ENCODE measurements at places on chromosomes 12 and 14. TPM values are rescaled to one million over a fixed set of nuclear protein-coding genes. Genes with fewer than 3 reads are reported as not detected.

GRCh38 chr12:129839679-129840078 is 64.1 kb downstream of the TMEM132D start:
- no peak for DNase-seq

DNA sequence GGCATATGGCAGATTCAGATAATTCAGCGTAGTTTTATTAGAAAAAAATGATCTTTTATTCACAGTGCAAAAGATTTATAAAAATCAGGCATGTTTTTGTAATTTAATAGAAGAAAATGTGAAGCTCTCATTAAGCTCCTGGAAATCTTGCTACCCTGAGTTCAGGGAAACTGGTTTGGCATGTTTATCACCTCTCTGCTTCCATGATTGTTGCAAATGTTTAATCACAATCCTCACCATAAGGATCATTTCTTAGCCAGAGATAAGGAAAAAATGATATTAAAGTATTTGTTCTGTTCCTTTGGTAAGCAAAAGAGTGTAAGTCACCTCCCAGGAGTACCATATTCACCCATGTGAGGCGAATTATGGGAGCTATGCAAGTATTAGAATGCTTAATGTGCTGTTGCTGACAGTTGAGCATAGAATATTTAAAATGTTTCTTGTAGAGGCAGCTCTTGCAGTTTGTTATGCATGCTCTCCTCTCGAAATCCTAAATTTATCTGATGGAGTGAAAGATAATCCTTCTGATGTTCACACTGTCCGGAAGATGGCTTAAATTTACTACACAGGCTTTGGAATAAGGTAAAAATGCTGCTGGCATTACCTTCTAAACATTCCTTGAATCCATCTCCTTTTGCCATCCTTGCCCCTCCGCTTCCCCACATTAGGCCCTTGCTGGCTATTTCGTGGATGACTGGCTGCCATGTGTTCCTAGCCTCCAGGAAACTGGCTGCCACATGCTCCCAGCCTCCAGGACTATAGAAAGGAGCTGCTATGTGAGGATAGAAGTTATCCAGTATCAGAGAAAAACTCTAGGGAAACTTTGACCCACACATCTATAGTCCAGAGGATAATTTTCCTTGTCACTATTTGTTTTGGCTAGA is 115.8 kb upstream of the CCDC198 start:
- DNase-seq, result no peak

DNA sequence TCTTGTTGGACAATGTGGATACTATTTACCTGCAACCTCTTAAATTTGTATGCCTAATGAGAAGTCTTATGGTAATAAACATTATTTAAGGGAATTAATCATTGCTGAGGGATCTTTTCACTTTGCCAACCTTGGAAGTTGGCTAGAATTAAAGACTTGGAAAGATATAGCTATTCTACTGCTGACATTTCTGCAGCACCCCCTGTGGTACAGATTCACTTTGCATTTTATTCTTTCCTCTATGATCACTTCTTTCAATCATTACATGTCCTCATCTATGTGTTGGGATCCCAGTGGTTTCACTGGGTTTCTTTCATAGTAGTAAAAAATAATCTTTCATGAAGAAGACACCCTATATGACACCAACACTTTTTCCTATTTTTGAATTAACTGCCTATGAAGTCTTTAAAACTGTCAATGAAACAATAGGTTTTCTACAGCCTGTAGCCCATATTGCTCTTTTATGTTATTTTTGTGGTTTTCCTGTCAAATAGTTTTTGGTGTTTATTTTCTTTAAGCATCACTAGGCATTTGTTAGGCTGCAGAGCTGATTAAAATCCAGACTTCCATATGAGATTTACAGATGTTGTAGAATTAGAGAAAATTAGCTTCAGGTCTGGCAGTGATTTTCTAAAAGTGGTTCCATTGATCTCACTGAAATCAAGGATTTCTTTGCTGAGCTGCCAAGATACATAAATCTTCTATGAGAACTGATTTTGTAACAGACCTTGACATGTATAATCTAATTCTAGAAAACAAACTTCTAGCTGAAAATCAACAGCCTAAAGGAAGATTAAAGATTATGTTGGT is 256.1 kb downstream of the NAV3 start:
- no peak for DNase-seq

DAO gene
- 3.8 TPM for total RNA-seq

All from left colon (tissue), 2 donors.